ENCODE measurements at places on chromosomes 1 and 21.

GRCh38 chr21:35643176-35643575 lies 417.1 kb downstream of the SETD4 start:
- DNase-seq: no peak

DNA sequence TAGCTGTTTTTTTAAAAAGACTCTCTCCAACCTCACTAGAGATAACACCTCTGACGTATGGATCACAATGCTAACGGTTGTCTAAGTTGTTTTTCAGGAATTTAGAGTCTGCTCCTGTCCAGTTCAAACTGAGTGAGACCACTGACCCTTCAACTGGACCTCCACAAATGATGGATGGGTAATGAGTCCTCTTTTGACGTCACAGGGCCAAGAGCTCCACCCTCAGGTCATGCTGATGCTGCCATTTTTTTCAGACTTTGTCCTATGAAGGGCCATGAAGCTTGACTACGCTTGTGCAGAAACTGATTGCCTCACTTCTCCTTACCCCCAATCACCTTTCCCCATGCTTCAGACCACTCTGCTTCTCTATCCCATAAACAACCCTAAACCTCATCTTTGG lies 16.6 kb downstream of the GRIK3 start:
- DNase-seq: no peak

- no peak for DNase-seq
Observed at GRCh38 chr1:35708441-35708921, 10.2 kb downstream of the C1orf216 start.

DNA sequence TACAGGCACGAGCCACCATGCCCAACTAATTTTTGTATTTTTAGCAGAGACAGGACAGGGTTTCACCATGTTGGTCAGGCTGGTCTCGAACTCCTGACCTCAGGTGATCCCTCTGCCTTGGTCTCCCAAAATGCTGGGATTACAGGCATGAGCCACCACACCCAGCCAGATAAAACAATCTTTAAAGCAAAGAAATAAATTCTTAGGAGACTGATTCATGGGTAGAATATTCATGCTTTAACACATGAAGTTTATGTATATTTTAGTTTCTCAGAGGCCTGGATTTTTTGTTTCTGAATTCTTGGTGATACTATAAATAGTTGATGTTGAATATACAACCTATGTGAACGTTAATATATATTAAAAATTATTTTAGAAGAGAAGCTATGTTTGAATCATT lies 127.4 kb upstream of the KIAA1614 start:
- no peak for DNase-seq

DNA sequence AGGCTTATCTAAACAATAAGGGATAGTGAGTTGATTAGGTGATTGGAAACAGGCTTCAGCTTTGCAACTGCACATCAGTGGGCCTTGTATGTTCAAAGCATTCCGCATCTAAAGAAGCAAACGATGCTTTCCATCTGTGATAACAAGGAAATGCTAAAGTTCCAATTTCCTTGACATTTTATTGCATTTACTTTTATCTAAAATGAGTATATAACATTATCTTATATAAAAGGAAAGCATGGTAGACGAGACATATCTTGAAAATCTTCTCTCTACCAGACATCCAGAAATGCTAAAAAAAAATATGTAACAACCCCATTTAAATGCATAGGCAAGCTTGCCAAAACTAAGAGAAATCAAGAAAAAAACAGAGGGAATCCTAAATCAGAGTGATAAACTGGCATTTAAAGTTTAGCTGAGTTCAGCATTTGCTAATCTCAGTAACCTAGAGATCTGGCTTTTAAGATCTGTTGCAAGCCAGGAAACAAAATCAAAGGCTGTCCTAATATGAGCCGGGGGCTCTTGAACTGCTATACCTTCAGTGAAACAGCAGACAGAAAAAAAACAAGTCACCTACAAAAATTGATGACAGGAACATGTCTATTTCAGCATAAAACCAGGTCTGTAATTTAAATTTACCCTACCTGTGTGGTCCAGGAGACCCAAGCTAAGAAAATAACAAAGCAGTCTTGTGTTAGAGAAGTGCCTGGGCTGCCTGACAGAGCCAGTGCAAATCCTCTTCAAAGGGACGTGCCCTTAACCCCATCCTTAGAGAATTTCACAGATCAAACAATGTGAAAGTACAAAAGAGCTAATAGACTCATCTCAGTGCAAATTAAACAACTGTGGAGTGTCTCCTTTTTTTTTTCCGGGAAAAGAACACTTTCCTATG lies 3.1 kb upstream of the RGS13 start:
- DNase-seq: no peak

DNA sequence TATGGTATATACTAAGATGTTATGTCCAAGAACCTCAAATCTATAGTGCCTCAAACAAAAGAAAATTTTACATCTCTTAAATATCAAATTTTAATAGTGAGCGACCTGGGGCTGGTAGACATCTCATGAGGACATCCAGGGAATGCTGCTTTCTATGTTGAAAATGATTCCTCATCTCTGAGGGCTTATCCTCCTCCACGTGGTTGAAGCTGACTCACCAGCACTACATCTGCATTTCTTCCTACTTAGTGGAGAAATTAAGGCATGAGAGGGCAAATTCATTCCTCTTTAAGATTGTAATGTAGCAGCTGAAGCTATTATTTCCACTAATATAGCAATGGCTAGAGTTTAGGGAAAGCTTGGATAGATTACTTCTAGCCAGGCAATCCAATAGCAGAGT lies 529.5 kb downstream of the COL11A1 start:
- DNase-seq: no peak

- DNase-seq: no peak
Observed at GRCh38 chr21:35376406-35377135, 327.5 kb upstream of the RUNX1 start.

DNA sequence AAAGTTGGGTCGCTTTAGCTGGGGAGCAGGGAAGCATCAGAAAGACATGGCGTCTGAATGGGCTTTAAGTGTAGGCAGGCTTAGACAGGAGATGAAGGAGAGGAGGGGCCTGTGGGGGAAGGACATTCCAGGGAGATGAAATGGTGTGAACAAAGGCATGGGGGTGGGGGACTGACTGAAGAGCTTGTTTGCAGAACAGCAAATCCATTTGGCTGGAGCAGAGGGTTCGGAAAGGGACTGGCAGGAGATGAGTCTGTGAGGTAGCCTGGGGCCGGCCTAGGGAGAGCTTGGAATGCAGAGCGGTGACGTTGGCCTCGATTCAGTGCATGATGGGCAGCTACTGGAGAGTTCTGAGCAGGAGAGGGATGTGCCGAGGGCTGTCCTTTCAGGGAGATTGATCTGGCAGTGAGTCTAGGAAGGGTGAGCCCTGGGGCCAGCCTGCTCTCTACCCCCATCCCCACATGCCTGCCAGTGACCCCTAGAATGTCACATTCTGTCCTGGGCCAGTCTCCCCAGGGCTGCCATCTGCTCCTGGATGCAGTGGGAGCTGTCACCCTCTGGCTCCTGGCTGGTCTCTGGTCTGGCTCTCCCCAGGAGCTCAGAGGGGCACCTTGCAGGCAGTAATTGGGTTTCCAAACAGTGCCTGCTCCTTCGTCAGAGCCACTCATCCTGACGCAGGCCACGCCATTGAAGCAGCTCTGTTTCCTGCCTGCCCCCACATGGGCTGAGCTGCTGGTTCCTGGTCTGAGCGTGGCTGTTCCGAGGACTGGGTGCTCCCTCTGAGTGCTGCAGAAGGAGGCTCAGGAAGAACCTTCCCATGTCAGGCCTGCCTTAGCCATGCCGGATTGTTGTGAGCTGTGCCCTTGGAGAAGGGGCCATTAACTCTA lies 22.3 kb upstream of the TMEM222 start:
- DNase-seq: no peak

GRCh38 chr1:160789702-160790611 lies 6.0 kb upstream of the LY9 start:
- DNase-seq: no peak

GRCh38 chr1:4461726-4462290 lies 192.6 kb upstream of the AJAP1 start:
- no peak for DNase-seq

DNA sequence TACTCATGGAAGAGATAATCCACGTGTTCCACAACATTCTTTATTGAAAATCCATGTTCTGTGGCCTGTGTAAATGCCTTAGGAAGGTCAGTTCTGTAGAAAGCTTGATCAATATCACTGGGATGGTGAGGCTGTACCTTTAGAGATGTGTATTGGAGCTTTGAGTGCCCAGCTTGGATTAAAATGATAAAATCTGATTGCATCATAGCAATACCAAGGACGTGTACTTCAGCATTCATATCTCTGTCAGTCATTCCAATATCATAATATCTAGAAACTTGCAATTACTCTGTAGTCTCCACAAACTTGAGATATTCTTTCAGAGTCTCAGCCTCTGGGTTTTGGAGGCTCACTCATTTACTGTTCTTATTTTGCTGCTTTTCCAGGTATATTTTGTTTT lies 31.6 kb downstream of the IFI44 start:
- DNase-seq: no peak

DNA sequence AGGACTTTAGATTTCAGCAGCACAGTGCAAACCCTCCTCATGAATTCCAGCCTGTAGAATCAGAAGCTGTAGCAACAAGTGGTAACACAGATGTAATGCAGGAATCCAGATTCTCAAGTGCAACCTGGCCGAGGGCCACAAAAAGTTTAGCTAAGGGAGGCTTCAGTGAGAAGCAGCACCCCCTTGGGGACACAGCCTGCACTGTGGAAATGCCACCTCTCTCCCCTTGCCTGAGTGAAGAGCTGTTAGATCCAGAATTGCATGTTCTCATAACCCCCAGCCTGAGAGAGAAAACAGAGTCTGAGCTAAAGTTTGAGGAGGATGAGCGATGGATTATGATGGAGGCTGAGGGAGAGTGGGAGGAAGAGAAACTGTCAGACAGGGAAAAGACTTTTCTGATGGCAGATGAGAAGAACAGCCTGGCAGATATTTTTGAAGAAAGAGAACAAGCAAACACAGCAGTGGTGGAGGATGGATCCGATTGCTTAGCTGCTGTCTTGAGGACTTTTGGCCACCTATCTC lies 80.5 kb upstream of the BMP8A start:
- DNase-seq: no peak

DNA sequence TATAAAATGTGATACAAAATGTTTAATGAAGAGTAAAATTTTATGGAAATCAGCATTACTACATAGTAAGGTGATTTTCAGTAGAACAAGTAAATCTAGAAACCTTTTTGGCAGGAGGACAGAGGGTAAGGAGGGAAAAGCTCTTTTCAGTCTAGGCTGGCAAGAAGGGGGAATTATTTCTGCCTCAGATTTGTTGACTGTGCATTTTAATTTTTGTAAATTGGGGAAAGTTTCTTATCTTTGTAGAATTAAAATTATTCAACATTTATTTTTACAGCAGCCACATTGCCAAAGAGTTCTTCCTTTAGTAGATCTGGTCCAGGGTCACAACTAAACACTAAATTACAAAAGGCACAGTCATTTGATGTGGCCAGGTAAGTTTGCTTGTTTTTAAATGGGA lies 109.2 kb downstream of the ITSN1 start:
- no peak for DNase-seq

DNA sequence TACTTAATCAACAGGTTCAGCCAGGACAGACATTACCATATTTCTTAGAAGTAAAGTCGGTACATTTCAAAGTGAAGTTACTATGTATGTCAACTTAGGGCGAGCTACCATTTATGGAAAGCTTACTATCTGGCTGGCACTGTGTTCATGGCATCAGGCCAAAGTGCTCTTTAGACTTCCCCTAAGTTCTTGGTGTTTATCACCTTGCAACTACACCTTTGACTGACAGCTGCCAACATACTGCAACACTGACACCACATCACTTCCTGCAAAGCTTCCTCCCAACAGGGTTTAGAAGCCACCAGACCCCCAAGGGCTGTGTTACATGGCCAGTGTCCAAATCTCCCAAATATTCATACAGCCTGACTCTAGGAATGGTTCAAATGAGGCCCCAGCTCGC lies 61.0 kb downstream of the TIAM1 start:
- DNase-seq: no peak

- no peak for DNase-seq
Observed at GRCh38 chr1:156414461-156415064, 45.6 kb downstream of the RHBG start.

GRCh38 chr1:86273066-86273465 lies 116.5 kb upstream of the COL24A1 start:
- DNase-seq: no peak

- no peak for DNase-seq
Observed at GRCh38 chr1:39759436-39759726, 11.8 kb downstream of the OXCT2 start.

DNA sequence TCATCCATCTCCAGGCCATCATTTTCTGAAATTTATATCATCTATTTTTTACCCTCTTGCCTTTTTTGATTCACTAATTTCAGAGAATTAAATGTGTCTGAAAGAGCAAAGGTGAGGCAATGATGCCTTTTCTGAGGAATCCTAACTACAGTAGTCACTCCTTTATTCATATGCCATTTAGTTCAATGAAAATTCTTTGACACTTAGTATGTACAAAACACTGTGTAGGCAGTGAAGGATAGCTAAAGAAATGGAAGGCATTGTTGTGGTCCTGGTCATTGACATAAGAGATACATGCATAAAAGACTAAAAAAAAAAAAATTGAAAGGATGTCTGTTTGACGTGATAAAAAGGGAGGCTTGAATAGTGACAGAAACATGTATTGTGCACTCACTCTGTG lies 171.9 kb upstream of the BEND5 start:
- DNase-seq: no peak

- no peak for DNase-seq
Observed at GRCh38 chr1:189438808-189439207, 1038.9 kb downstream of the BRINP3 start.

- no peak for DNase-seq
Observed at GRCh38 chr1:221739018-221739676, 2.7 kb downstream of the DUSP10 start.

DNA sequence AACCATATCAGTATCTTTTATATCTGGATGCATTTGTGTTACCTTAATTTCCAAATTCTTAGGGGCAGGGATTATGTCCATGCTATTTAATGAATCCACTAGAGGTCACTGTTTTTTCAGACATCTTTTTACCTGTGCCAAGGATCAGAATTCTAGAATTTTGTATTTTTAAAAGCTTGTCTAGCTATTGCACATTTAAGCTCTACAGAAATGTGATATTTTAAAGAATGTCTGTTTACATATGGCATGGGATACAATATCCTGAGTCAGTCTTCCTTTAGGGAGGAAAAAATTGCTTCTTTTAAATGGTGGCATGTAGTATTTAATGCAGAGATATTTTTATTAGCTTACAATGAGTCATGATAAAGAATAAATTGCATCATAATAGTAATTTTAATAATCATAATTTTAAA lies 11.3 kb downstream of the RPAP2 start:
- no peak for DNase-seq

GRCh38 chr1:227070638-227071285 lies 130.7 kb downstream of the COQ8A start:
- DNase-seq: no peak

DNA sequence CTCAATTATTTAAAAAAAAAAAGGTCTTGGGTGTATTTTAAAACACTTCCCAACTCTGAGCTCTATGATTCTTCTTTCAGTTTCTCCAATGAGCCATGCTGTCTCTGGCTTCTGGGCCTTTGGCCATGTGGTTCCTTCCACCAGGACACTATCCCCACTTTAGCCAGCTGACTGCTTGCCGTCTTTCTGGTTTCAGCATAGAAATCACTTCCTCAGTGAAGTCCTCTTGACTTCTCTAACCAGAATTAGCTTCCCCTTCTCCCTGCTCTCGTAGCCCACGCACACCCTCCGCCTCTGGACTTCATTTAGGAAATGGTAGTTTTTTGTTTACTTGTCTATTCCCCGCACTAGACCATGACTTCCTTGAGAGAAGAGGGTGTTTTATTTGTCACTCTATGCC lies 1.1 kb upstream of the DIO1 start:
- DNase-seq: no peak

- DNase-seq: no peak
Observed at GRCh38 chr1:14778898-14779865, 180.7 kb downstream of the KAZN start.
